ENCODE measurements at places on chromosomes 2 and 18.

DNA sequence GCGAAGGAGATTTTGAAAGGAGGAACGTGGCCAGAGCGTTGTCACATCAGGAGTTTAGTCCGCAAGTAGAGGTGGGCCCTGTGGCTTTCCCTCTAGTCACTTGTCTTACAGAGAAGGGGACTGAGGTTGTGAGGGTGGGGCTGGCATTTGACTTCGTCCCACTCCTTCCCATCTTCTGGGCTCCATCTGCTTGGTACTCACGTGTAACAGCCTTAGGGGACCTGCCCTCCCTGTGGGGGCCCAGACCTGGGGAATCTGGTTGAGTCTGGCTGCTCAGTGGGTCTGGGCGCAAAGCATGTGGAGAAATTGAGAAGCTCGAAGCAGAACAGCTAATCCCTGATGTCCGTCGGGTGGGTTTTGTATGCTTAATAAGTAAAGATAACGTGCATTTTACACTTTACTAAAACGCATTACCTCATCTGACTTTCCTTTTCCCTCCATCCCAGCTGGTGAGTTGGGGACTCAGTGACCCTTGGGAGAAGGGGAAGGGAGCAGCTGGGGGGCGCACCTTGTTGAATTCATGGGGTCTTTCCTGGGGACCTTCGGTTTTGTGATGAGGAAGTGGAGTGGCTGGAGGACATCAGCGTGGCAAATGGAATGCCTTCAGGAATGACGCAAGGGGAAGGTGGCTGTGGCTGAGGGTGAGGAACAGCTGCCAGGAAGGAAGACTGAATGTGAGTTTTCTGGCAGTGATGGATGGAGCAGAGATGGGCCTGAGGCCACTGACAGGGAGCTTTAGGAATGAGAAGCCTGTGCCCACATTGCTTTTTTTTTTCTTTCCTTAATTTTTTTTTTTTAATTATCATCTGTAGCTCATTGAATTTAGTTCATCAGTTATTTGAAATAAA is 44.8 kb downstream of the ASAP2 start:
- peak; percentile 87 for DNase-seq

GRCh38 chr2:217919204-217919603 is 83.6 kb downstream of the TNS1 start:
- DNase-seq, result no peak

DNA sequence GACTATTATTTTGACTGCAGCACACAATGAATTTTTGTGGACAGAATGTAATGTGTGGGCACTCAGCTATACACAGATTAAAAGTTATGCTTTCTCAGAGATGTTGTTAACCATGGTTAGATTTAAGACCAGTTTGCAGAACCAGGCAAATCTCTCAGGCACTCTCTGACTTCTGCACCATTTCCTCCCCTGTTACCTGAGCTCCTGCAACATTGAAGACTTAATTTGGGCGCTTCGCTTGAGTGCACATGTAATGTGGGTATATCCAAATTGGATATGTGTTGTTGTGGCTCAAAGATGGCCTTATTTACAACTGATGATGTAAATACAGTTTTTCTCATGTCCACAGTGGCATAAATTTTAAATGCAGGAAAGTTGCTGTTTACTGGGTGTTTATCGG is 469.4 kb downstream of the PTPRM start:
- no peak for DNase-seq

GRCh38 chr18:9720327-9720726 is 12.2 kb downstream of the RAB31 start:
- DNase-seq, result no peak

- DNase-seq, result peak; percentile 61
Measured at GRCh38 chr2:156476850-156477206, 40.6 kb downstream of the GPD2 start.

DNA sequence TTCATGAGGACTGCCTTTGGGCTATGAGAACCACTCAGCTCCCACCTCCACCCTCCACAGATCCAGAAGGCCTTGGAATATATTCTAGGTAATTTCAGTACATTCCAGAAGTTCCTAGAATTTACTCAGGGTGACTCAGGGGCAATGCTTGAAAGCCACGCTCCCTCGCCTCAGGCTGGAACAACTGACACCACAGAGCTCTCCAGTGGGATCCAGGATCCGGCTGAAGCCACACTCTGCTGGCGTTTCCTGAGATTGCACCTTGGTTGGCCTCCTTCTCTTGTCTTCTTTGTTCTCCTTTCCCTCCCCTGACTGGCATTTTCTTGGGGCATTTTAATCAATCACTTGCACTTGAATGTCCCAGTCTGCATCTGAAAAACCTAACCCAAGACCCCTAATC is 92.6 kb upstream of the KCNE4 start:
- DNase-seq, result peak; percentile 86

GRCh38 chr18:60639836-60640235 is 267.3 kb upstream of the MC4R start:
- no peak for DNase-seq

DNA sequence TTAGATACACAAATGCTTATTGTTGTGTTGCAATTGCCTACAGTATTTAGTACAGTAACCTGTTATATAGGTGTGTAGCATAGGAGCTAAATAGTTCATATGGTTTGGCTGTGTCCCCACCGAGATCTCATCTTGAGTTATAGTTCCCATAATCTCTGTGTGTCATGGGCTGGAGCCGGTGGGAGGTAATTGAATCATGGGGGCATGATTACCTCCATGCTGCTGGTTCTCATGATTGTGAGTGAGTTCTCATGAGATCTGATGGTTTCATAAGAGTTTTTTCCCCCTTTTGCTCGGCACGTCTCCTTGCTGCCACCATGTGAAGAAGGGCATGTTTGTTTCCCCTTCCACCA is 190.5 kb upstream of the SESTD1 start:
- DNase-seq, result no peak

DNA sequence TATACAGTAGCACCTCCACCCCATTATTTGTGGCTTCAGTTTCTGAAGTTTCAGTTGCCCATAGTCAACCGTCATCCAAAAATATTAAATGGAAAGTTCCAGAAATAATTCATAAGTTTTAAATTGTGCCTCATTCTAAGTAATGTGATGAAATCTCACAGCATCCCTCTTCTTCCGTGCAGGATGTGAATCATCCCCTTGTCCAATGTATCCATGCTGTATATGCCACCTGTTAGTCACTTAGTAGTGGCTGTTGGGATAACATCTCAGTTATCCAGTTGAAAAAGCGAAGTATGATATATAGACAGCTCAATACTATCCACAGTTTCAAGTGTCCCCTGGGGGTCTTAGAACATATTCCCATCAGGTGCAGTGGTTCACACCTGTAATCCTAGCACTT is 119.1 kb upstream of the OTX1 start:
- DNase-seq, result no peak

DNA sequence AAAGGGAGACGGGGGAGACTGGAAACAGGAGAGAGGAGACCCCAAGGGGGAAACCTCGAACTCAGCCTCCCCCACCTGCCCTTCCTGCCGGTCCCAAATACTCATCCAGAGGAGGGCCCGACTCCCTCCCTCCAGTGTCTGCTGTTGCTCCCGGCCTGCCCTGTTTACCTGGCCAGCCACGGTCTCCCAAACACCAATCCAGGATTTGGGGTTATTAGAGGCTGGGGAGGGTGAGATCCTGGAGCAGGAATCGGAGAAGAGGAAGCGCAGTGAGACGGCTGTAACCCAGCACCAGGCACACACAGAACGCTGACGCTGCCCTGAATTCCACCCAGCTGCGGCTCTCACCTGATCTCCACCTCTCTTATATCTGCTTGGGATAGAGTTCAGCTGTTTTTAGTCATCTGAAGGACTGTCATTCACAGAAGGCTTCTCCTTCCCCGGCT is 213.0 kb downstream of the TNS1 start:
- no peak for DNase-seq

- no peak for DNase-seq
Measured at GRCh38 chr2:64606479-64607363, 47.0 kb downstream of the SERTAD2 start.

DNA sequence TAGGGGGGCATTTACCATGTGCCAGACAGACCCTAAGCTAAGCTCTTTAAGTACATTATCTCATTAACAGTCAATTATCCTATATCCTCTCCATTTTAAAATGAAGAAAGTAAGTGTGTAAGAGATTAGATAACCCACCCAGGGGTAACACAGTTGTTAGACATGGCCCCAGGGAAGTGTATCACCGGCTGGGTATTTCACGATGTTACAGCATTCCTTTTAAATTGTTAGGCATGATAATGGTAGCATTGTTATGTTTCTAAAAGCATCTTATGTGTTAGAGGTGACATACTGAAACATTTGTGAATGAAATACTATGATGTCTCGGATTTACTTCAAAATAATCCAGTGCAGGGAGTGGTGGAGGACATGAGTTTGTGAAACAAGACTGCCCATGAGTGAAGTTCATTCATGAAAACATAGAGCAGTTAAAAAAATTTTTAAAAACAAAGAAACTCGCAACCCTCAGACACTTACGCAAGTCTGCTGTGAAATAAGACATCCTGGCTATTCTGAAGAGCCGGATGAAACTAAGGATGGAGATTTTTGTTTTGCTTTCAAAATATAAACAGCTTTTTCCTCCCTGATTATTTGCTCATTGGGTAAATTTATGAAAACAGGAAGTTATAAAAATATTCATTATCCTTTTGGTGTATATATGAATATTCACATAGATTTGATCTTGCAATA is 54.9 kb downstream of the IL1RL2 start:
- peak; percentile 8 for DNase-seq

DNA sequence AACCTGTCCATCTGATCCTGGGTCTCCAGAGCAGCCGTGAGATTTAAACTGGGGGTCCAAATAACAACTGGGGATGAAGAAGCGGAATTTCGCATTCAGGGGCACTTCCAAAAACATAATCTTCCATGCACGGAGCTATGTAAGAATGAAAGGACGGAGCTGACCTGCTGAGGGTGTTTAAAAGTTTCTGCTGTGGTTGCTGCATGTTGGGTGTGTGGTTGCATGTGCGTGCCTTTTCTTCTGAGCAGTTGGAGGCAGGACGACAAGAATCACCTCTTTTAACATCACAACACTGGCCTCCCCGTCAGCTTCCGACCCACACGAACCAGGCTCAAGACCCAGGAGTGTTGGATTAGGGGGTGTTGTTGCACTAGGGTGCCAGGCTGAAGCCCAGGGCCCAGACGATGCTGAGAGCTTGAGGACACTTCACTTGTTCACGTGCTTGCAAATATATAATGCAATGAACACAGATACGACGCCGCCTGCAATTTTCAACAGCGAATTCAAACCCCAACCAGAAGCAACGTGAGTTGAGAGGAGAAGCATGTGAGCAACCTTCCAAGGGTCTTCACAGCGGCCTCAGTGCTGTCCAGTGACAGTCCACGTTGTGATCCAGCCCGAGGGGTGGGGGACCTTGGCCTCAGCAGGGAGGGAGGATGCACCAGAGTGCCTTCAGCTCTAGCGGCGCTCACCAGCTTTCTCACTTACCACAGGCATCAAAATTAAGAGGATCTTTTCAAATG is 76.0 kb upstream of the SALL3 start:
- DNase-seq, result no peak

GRCh38 chr18:2036086-2036485 is 535.2 kb downstream of the METTL4 start:
- peak; percentile 56 for DNase-seq
